ENCODE measurements at places on chromosomes 2 and 18.

- no peak for DNase-seq
Measured at GRCh38 chr2:60585276-60585675, 31.8 kb upstream of the BCL11A start.

DNA sequence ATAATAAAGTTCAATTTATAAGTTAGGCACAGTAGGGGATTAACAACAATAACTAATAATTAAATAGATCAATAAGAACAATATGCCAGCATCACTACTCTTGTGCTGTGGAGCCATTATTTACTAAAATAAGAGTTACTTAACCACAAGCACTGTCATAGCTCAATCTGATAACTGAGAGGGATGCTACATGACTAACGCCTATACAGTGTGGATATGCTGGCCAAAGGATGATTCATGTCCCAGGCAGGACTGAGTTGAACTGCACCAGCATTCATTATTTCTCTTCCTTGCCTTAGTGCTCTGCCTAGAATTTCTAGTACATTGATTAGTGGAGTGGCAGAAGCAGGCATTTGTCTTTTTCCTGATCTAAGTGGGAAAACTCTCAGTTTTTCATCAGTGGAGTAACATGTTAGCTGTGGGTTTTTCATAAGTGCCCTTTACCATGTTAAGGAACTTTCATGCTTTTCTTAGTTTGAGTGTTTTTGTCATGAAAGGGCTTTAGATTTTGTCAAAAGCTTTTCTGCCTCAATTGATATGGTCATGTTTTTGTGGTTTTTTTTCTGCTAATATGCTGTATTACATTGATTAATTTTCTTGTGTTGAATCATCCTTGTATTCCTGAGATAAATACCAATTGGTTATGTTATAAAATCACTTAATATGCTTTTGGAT, 21.7 kb downstream of the KIAA1328 start:
- DNase-seq: peak; percentile 6

DNA sequence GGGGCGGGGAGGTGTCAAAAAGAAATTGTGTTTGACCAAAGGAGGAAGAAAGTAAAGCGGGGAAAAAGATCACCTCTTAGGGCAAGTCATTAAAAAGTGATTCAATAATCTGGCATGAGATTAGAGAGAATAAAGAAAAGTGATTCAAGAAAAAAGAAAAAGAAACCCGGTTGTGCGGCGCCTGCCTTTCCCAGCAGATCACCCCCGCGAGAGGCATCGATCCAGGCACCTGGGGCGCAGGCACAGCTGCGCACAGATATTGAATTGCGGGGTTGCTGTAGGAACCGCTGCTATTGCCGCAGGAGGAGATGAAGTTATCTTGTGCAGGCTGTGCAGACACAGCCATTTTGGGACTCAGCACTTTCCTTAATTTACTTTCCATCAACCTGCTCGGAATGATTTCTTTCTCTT, 71.2 kb downstream of the PLB1 start:
- no peak for DNase-seq

DNA sequence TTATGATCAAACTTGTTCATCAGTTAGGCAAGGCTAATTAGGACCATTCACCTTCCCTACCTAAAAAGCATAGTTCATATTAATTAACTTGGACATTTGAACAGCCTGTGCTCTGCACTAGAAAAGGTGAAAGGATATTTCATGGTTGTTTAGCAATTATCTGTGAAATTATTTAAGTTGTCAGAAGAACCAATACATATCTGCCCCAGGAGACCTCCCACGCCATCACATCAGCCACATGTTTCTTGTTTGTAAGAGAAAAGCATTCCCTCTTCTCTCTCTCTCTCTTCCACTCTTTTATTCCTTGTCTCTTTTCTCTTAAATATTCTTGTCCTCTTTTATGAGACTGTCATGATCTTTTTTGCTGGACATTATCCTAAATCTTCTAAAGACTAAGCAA, 282.0 kb upstream of the RND3 start:
- DNase-seq: no peak

DNA sequence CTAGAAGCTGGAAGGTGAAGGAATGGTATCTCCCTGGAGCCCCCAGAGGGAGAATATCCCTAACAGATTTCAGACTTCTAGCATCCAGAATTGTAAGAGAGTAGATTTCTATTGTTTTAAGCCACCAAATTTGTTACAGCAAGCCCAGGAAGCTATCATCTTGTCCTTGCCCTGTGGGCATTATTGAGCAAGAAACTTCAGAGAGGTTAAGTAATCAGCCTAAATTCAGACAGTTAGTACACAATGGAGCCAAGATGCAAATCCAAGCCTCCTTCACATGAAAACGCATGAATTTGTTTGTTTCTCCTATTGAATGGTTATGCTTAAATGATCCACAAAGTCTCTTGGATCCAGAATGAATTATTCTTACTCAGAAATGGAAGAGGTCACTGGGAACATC, 55.2 kb upstream of the TRIB2 start:
- DNase-seq: peak; percentile 30

- no peak for DNase-seq
Measured at GRCh38 chr2:192484903-192485302, 290.2 kb upstream of the TMEFF2 start.

- no peak for DNase-seq
Measured at GRCh38 chr2:172586245-172586891, 30.5 kb downstream of the PDK1 start.

DNA sequence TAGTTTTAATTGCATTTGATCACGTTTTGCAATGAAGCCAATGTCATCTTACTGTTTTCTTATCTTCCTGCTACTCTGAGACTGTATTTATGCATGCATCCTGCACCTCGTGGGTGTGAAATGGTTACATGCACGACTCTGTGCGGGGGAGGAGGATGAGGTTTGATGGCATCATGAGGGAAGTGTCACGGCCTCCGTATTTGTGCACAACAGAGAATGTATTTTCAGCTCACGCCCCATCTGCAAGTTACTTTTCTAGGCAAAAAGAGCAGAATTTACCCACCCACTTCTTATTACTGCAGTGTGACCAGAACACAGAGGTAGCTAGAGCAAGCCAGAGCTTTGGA, 145.1 kb downstream of the TDRD15 start:
- DNase-seq: peak; percentile 59

GRCh38 chr2:218257390-218257981, 3.3 kb upstream of the GPBAR1 start:
- peak; percentile 84 for DNase-seq
